ENCODE measurements at places on chromosomes 2 and 18.

GRCh38 chr2:160651416-160652200, 158.0 kb upstream of the RBMS1 start:
- DNase-seq = no peak

DNA sequence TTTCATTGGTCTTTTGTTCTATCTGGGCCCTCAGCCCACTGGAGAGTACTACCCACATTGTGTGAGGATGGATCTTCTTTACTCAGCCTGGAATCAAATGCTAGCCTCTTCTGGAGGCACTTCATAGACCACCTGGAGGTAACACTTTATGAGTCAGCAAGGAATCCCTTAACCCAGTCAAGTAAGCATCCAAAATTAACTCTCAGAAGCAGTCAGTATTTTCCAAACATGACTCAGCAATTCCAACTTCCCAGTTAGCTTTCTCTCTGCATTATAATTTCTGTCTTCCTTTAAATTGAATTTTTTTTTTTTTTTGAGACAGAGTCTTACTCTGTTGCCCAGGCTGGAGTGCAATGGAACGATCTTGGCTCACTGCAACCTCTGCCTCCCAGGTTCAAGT, 142.7 kb downstream of the ACKR3 start:
- DNase-seq = no peak

GRCh38 chr18:49811151-49811938, 2.0 kb downstream of the ACAA2 start:
- DNase-seq = no peak

DNA sequence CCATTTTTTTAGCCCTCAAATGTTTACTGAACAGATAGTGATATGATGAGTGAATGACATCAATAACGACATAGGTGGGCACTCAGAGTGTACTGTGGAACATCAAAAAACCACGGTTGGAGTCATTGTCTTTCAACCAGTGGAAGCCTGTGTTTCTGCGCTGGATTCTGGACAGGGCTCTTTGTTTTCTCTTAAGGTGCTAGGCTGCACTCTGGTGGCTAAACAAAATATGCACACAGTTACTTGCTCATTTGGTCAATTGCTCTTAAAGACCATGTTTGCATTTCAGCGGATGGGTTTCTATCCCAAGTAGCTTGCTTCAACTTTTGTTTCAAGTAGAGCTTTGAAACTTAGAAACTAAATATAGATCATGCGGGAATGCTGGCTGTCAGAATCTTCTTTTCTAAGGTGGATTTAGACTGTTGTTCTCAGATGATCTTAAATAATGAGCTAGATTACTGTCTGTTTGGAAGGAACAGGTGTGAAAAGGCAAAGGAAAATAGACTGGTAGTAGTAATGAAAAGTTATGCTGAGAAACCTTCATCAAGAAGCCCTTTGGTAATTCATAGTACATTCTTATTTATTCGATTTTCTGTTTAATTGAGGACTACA, 48.5 kb upstream of the LYPD6B start:
- no peak for DNase-seq

DNA sequence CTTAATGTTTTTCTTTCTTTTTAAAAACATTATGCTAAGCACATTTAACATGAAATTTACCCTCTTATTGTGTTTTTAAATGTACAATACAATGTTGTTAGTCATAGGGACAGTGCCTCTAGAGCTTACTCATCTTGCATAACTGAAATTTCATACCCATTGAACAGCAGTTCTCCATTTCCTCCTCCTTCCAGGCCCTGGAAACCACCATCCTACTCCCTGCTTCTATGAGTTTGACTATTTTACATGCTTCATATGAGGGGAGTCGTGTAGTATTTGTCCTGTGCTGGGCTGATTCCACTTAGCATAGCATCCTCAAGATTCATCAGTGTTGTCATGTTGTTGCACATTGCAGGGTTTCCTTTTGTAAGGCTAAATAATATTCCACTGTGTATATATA, 92.6 kb downstream of the SPATS2L start:
- DNase-seq = no peak

DNA sequence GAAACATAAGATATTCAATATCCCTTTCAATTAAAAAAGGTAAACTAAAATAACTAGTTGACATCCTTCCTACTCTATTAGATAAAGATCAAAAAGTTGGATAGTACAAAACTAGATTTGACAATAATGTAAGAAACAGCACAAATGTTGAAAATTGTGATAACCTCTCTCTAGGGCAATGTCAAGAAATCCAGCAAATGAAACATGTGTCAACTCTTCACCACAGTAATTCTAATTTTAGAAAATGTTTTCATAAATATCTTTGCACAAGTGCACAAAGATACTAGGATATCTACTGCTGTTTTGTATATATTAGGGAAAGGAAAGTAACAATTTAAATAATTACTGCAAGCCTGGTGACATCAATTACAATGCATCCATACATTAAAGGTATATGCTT, 1220.1 kb downstream of the LRP1B start:
- DNase-seq = no peak

DNA sequence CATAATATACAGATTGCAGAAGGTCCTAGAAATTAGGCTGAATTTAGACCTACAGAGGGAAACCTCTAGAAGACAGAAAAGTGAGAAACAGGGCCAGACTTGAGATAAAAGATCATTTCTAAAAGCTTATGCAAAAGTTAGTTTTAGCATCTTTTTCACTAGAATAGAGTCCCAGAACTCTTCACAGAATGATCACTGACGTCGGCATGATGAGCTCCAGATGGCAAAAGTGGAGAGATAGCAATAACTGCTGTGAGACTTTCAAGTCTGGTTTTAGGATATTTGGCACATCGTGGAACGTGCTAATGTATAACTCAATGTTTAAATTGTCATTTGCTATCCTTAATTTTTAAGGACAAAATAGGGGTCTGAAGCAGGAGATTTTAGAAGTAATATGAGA, 1050.7 kb upstream of the CELF4 start:
- DNase-seq = no peak

- no peak for DNase-seq
Observed at GRCh38 chr2:145906354-145906753, 1386.4 kb upstream of the ZEB2 start.

DNA sequence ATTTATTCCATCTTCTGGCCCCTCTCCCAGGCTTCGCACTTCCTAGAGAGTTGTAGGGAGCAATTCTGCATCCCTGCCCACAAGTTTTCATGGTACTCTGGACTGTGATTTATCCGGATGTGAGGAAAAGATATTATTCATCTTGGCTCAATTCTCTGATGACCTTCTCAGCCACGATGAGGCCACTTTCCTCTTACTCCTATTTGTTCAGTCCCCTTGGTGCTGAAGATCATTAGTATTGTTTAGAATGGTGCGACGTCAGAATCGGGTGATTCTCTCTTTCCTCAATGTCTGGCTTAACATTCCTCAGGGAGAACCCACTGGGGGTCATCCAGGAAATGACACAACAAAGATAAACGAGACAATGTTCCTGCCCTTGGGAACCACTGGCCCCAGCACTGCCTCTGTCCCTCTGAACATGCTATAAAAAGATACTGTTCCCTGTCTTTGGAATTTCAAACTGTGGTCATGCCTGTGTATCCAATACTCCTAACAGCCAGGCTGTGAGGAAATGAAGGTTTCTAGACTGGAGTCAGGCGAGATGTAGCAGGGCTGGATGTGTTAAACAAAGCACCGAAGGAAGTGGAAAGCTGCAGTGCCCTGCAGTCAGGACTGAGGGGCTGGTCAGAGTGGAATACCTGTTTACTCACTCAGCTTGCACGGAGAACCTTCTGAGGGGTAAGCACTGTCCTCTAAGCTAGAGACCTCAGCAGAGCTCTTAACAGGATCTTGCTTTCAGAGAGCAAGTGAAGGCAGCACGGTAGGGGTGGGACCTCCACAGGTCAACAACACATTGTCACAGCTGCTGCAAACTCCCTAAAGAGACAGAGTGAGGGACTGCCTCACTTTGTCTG, 12.9 kb upstream of the GLI2 start:
- no peak for DNase-seq

GRCh38 chr2:158043181-158043948, 58.3 kb upstream of the UPP2 start:
- no peak for DNase-seq

DNA sequence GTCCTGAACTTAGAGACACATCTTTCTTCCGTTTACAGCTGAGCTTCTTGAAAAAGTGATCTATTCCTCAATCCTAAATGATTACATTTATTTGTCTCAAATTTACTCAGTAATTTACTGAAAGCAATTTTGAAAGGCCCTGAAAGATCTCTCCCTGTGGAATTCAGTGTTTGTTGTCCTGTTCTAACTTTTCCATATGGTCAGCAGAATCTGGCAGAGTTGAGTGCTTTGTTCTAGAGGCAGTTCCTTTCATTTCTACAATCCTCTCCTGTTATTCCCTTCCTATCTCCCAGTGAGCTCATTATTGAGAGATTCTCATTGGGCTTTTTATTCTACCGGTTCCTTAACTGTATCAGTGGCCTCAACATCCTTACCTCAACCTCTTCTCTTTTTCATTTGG, 36.5 kb upstream of the REG3G start:
- no peak for DNase-seq

GRCh38 chr2:119431976-119432850, 559 bp downstream of the TMEM37 start:
- DNase-seq = no peak

- no peak for DNase-seq
Observed at GRCh38 chr2:150981826-150982225, 279.8 kb downstream of the RBM43 start.

DNA sequence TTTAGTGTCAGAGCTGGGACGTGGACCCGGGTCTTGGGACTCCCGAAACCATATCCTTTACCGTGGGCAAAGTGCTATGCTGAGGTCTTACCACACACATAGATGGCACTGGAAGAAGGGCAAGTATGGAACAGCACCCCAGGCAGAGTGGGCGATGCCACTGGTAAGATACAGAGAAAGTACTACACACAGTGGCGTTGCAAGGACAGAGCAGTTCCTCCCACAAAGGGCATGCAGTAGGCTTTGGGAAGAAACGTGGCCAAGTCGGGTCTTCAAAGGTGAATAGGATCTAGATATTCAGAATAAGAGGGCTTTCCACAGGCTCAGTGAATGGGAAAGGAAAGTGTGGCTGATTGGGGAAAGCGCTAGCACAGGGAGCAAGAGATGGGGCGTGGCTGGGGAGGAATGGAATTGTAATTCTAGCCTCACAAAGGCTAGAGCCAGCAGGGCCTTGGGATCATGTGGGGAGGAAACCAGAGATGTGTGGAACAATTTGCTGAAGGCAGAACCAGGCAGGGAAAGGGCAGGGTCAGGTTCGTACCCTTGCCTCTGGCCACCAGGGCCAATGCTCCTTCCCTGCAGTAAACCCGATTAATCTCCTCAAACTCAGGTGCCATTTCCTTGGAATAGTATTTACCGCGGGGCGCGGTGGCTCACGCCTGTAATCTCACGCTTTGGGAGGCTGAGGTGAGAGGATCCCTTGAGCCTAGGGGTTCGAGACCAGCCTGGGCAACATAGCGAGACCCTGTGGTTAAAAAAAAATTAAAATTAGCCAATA, 36.0 kb downstream of the PCBP1 start:
- DNase-seq = no peak

- DNase-seq = no peak
Observed at GRCh38 chr2:88880441-88880953, 189.0 kb downstream of the RPIA start.

DNA sequence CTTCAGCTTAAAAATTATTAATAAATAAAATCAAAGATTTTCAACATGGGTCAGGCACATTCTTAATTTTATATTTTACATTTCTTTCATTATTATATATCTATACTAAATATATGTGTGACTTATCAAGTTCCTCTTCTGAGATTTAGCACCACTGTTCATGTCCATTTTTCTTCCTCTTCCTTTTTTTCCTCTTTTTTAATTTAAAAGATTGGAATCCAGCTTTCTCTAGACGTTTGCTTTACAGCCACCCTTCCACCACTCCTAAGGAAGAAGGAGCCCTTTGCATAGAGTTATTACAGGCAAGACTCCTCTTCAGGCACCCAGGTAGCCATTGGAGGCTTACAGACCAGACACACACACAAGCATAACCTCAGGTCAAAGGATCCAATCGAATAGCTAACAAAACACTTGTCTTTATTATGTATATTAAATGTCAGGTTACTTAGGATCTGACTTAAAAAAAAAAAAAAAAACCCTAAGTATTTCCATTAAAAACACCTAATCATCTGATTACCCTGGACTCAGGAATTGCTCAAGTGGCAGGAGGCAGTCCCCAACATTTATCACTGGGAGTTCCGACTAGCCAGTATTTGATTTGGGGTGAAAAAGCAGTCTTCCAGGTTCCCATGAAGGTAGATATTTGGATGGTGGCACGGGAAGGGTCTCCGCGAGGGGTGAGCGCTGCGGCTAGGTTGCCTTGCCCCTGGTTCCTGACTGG, 2.4 kb upstream of the ZEB2 start:
- DNase-seq = no peak

- DNase-seq = no peak
Observed at GRCh38 chr2:170206246-170206645, 28.3 kb downstream of the MYO3B start.
